ENCODE measurements at places on chromosomes 11 and 22.

DNA sequence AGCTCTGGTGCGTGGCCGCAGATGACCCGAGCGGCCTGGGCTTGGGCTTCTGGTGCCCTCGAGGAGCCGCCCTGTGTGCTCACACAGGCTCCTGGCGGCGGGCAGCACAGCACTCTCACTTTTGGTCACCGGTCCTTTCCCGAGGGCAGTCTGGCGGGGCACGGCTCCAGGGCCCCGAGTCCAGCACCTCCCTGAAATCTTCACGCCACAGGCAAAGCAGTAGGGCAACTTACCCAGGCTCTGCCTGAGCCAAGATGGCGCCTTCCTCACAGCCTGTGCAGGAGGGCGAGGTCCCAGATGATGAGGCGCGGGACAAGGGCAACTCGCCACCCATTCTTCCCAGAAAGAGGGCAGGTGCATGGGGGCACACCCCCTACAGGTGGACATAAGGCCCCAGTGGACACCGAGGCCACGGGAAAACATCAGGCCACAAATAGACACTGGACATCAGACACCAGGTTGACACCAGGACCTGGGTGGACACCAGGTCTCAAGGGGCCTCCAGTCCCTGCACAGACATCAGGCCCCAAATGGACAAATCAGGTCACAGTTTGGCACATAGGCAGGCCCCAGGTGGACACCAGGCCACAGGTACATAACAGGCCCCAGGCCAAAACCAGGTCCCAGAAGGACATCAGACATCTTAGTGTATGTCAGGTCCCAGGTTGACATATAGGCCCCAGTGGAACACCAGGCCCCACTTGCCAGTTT lies 57.6 kb upstream of the SEPTIN5 start:
- DNase-seq: no peak

DNA sequence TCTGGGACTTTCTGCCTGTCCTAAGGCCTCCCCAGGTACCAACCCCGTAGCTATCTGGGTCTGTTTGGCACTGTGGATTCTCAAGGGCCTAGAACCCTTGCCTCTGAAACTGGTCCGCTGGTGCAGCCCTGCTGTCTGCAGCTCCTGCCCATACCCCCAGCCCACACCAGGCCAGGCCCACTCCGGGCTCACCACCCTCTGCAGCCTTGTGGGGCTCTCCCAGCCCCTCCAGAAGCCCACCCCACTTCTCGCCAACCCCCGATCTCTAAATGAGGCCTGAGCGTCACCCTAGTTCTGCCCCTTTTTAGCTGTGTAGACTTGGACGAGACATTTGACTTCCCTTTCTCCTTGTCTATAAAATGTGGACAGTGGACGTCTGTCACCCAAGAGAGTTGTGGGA lies 4.7 kb downstream of the KLHDC7B start:
- DNase-seq: no peak

- no peak for DNase-seq
Observed at GRCh38 chr22:45341498-45341897, 31.8 kb downstream of the FAM118A start.

DNA sequence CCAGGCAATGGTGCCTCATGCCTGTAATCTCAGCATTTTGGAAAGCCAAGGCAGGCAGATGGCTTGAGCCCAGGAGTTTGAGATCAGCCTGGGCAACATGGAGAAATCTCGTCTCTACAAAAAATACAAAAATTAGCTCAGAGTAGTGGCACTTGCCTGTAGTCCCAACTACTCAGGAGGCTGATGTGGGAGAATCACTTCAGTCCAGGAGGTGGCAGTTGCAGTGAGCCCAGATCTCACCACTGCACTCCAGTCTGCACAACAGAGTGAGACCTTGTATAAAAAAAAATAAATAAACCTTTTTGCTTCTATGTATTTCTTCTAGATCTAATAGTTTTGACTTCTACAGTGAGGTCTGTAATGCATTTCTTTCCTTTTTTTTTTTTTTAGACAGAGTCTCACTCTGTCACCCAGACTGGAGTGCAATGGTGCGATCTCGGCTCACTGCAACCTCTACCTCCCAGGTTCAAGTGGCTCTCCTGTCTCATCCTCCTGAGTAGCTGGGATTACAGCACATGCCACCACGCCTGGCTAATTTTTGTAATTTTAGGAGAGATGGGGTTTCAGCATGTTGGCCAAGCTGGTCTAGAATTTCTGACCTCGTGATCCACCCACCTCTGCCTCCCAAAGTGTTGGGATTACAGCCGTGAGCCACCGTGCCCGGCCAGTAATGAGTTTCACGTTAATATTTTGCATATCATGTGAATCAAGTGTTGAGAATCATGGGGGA lies 18.1 kb upstream of the RDX start:
- DNase-seq: no peak

- DNase-seq: no peak
Observed at GRCh38 chr22:30175690-30176288, 70.8 kb downstream of the LIF start.

GRCh38 chr22:17897426-17897825 lies 123.2 kb upstream of the BID start:
- DNase-seq: no peak

DNA sequence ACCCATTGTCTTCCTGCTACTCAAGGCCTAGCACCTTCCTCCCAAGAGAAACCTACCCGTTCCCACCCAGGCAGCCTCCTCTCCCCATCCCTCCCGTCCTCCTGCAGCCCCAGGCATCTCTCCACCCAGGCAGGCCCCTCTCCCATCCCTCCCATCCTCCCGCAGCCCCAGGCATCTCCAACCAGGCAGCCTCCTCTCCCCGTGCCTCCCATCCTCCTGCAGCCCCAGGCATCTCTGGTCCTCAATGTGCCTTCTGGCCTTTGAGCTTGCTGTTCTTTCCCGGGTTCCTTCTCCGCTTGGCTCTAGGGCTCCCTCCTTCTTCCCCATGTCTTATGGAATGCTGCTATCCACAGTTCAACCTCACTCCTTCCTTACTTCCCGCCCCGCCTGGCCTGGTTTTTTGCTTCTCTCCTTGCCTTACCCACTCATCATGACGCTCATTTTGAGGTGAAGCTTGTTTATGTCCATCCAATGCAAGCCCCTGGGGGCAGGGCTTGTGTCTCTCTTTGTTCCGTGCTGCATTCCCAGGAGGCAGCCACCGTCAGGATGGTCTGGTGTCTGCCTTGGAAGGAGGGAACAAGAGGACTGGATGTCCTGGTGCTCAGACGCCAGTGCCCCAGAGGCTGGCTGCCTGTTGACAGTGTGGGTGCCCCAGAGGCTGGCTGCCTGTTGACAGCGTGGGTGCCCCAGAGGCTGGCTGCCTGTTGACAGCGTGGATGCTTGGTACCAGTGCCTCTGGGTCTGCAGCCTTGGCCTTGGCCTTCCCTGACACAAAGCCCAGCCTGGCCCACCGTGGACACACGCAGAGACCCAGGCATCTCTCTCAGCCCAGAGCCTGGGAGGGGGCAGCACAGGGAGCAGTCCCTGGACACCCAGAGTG lies 815.7 kb downstream of the BRD1 start:
- DNase-seq: no peak

DNA sequence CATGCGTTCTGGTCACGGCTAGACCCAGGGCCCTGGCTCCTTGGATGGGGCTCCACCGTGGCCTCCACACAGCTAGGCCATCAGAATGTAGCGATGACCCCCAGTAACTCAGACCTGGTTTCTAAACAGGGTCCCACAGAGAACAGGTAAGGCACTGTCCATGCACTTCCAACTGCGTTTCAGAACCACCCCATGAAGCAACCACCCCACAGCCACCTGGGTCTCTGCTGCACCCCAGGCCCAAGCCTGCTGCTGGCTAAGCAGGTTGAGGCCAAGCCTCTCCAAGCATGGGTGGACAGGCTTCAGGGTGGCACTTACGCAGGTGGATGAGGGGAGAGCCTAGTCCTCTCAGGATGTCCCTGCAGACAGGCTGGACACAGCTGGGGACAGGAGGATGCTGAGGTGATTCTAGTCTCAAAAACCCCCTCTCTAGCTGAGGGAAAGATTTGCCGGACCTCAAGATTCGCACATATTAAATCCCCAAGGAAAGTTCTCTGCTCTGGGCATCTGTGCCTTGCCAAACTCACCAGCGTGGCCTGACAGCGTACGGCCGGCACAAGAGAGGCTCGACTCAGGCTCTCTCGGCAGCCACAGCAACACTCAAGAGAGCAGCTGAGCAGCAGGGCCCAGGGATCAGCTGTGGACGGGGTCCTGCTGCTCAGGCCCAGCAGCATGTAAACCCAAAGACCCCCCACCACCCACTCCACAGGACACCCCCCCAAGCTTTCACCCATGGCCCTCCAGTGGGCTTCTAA lies 141.6 kb downstream of the CRYBB2 start:
- no peak for DNase-seq

GRCh38 chr22:27641049-27641795 lies 160.3 kb downstream of the MN1 start:
- DNase-seq: no peak

DNA sequence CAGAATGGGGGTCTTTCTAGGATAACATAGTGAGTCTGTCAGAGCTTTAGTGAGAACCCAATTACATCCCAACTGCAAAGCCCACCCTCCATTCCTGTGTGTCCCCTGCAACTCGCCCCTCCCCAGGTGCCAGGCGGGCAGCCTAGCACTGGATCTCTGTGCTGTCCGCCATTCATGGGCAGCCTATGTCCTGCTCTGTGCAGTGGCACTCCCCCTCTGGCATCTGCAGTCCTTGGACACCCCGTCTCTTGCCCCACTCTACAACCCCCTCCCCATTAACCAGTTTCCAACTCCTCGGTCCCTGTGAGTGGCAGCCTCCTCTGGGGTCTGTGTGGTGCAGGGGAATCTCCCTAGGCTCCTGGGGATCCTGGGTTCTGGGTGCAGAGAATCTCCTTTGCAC lies 37.0 kb downstream of the MYO7A start:
- no peak for DNase-seq

GRCh38 chr11:27075655-27076054 lies 35.0 kb downstream of the BBOX1 start:
- no peak for DNase-seq

DNA sequence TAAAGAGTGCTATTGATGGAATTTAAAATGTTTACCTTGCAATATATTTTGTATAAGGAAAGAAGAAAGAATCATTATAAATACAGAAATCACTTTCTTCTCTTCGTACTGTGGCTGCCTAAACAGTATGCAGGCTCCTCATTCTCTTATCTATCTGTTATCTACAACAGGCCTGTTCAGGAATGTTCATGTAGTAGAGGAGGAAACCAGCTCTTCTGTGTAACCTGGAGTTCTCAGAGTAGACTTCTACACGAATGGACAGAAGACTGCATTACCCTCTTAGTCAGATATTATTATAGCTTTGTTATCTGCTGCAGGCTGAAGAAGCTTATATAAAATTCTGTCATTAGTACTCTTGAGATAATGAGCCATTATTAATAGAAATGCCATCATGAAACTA lies 1225.9 kb upstream of the CNTN5 start:
- no peak for DNase-seq

- DNase-seq: no peak
Observed at GRCh38 chr22:39593066-39593930, 22.7 kb downstream of the CACNA1I start.

DNA sequence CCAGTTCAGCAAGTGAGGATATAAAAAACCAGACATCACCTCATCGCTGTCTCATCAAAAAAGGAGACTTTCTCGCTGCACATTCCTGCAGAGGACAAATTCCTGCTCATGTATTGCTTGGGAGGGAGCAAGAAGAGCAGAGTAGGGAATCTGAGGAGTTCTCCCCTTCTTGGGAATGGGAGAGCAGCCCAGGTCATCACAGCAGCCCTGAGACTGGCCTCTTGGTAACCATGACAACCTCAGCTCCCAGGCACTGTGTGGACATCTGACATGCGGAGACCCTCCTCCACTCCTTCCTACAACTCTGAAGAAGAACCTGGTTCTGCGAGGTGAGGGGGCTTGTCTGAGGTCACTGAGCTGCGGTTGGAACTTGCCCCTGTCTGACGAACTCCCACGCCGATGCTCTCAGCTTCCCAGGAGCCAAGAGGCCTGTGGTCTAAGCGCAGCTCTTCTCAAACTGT lies 17.9 kb downstream of the RFPL1 start:
- DNase-seq: no peak

DNA sequence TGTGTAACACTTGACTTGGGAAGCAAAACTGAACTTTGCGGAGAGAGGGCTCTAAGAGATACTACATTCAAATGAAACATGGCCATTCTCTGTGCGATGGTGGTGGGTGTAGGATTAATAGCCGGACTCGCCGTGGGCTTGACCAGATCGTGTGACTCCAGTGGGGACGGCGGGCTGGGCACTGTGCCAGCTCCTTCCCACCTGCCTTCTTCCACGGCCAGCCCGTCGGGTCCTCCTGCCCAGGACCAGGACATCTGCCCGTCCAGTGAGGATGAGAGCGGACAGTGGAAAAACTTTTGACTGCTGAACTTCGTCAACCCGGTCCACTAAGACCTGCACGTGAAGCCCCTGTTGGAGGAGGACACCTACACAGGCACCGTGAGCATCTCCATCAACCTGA lies 137.4 kb downstream of the OR4C45 start:
- DNase-seq: no peak

Data from central memory CD8-positive, alpha-beta T cell (primary cell).